Cardiac fibroblast (primary cell): ENCODE measurements at places on chromosomes 7 and 10.

DNA sequence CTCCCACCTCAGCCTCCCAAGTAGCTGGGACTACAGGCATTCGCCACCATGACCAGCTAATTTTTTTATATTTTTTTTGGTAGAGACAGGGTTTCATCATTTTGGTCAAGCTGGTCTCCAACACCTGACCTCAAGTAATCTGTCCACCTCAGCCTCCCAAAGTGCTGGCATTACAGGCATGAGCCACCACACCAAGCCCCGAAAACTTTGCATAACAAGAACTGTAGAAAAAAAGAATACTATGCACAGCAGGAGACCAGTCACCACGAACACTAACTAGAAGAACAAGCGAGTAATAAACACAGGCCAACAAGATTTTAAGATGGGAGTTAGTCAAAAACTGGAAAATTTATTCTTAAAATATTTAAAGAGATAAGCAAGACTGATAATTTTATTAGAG, 447.0 kb downstream of the ETV1 start:
- DNase-seq, result no peak

GRCh38 chr10:5776881-5777197, 36.4 kb downstream of the GDI2 start:
- peak; percentile 67 for DNase-seq

DNA sequence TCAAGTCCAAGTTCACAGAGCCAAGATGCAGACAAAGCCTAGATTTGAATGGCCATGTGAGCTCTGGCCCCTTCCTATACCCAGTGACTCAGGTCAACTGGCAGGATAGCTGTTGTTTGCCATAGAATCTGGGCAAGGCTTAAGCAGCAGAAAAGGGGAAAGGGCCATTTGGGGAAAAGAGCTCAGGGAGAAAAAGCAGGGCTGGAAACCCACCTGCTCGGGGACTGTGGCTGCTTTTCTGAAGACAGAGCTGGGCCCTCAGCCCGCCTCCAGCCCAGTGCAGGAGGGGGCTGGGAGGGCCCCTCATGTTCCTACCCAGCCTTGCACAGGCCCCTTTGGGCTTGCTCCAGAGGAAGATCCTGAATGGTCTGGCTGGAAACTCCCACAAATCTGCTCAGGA, 32.6 kb upstream of the HABP2 start:
- no peak for DNase-seq

- DNase-seq, result no peak
Observed at GRCh38 chr10:75189266-75190096, 21.1 kb upstream of the VDAC2 start.

DNA sequence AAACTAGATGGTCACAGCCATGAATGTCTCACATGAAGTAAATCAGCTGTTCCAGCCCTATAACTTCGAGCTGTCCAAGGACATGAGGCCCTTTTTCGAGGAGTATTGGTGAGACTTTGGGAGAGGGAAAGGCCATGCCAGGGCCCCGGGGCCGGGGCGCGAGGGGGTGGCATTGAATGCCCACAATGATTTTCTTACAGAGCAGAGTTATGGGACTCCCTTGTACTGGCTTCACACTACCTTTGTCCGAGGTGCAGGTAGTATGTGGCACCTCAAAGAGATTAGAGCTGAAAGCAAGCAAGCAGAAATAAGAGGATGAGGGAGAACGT, 407 bp downstream of the ELOVL3 start:
- no peak for DNase-seq

GRCh38 chr7:44433255-44434022, 57.0 kb downstream of the NUDCD3 start:
- no peak for DNase-seq

GRCh38 chr7:156544919-156545715, 95.5 kb upstream of the RNF32 start:
- DNase-seq, result no peak

GRCh38 chr7:24704311-24704710, 53.0 kb downstream of the GSDME start:
- DNase-seq, result no peak

- DNase-seq, result no peak
Observed at GRCh38 chr10:78543031-78543748, 509.5 kb downstream of the RPS24 start.

DNA sequence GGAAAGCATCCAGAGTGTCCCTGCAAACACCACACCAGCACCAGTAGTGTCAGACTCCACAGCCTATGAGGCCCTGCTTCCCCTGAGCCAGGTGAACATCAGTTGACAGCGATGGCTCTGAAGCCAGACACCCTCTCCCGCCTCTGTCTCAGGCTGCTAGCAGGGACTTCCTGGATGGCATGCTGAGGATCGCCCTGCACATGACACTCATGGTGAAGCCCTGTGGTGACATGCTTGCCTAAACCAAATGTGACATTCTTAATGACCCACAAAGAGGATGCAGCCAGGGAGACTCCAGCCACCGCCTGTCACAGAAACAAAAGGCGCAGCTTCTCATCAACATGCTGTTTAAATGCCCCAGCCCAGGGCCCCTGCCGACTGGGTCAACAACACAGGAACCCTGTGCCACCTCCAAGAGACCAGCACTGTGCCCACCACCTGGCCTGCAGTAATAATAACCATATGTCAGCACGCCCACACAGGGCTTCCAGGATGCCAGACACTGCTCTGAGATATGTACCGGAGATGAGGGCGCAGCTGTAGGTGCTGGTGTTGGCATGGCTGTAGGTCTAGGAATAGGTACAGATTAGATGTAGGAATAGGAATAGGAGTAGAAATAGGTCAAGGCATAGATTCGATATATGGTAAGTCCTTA, 81.3 kb downstream of the GRID1 start:
- DNase-seq, result no peak

DNA sequence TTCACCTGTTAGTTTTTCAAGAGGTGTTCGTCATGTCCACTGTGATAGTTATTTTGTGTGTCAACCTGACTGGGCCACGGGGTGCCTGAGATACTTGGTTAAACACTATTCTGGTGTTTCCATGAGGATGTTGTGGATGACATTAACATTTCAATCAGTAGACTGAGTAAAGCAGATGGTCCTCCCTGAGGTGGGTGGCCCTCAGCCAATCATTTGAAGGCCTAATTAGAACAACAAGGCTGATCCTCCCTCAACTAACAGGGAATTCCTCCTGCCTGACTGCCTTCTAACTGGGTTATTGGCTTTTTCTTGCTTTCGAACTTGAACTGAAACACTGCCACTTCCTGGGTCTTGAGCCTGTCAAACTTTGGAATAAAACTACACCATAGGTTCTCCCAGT, 75.8 kb downstream of the ENO4 start:
- no peak for DNase-seq

DNA sequence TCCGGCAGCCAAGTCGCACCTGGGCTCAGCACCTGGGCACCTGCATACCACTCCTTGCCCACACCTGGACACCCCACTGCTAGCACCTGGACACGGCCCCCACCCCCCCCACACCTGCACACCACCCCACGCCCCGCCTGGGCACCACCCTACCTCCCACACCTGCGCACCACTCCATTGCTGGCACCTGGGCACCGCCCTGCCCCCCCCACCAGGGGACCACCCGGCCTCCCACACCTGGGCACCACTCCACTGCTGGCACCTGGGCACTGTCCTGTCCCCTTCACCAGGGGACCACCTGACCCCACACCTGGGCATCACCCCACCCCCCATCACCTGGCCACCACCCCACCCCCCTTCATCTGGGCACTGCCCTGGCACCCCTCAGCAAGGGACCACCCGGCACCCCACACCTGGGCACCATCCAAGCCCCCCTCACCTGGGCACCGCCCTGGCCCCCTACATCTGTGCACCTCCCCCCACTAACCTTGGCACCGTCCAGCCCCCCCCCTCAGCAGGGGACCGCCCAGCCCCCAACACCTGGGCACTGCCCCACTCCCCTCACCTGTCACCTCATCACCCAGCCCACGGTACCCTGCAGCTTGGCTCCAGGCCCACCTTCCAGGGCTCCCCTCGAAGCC, 33.8 kb upstream of the RNF32 start:
- no peak for DNase-seq

- no peak for DNase-seq
Observed at GRCh38 chr7:143413123-143413522, 4.5 kb upstream of the EPHA1 start.

GRCh38 chr10:78139341-78139740, 105.7 kb downstream of the RPS24 start:
- no peak for DNase-seq

DNA sequence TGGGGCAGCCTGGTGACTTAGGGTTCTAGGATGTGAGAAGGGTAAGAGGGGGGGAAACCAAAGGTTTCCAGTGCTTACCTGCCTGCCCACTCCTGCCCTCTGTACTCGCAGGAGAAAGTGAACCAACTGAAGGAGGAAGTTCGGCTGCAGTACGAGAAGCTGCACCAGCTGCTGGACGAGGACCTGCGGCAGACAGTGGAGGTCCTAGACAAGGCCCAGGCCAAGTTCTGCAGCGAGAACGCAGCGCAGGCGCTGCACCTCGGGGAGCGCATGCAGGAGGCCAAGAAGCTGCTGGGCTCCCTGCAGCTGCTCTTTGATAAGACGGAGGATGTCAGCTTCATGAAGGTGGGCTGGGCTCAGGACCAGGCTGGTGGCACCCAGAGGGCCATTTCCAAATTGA, 10.7 kb downstream of the TRIM8 start:
- DNase-seq, result no peak

DNA sequence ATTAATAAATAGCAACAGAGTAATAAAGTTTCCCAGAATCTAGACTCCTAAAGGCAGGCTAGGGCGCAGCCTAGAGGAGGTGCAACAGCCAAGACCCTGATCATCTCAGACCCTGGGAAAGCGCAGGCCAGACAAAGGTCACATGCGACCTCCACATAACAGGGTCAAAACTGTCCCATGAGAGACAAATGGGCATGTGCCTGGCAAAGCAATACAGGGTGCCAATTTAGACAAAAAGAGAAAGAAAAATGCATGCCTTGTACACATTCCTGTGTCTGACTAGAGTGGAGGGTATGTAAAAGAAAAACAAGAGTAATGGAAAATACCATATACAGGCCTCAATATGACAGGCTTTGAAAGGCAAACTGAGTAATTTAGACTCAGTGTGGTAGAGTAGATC, 22.2 kb downstream of the MPP7 start:
- no peak for DNase-seq

DNA sequence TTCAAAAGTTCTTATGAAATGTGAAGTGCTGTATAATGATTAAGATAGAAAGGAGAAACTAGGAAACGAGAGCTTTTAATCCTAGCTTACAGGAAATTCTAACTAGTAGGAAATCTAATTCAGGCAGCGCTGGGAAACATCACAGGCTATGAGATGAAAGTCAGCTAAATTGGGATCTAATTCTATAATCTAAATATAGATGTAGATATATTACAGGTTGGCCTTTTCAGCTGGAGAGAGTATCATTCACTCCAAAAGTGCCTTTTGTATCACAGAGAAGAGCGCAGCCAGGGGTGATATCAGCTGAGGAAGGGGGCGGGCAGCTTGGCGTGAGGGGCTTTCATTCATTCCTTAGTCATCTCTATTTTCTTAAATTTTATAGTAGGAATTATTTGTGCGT, 157.0 kb downstream of the CUX1 start:
- no peak for DNase-seq

DNA sequence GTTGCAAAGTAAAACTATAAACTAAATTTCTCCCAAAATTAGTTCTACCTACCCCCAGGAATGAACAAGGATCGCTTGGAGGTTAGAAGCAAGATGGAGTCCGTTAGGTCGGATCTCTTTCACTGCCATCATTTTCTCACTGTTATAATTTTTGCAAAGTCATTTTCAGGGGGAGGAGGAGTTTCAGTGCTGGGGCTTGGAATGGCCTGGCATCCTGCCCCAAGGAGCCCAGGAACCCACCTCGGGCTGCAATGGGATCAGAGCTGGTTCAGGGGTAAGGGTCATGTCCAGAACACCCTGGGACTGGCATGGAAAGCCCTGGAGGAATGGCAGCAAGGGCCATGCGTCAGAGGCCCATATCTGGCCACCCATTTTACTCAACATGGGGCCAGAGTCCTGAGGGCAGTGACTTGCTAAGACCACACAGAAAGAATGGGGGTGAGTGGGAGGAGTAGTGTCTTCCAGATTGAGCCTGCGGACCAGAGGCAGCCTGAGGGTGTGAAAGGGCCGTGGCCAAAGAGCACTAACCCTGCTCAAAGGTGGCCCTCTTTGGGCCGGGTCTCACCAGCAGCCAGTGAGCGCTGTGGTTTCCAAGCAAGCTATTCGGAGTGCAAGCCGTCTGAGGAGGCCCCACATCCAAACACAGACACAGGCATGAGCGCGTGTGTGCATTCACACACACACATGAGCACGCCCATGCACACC, 31.8 kb downstream of the GPRIN2 start:
- DNase-seq, result peak; percentile 91

DNA sequence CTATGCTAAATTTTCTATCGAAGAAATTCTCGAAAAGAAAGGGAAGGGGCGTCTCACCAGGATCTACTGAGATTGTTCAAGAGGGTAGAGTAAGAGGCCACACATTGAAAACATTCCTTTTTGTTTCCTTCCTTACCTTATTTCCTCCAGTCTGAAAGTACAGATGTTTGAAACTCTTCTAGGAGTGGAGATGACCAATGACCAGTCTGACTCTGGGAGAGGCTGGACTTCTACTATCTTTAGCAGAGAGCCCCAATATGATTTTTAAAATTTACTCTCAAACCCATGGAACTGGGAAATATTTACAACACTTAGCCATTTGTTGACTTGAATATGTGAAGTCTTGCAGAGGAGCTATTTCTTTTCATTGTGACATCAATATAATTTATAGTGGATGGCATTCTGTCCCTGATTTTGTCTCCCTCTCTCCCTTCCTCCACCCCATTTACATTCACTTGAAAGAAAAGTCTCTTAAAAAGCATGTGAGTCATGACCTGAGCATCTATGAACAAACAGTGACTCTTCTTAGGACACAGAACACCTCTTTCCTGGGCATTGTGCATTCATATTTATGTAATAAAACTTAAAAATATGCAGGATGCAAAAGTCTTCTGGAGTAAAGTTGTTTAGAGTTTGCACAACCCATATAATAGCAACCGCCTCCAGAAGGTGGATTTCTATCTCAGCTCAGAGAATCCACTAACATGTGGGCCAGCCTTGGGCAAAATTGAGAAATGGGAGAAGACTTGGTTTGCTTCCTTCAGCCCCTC, 31.2 kb upstream of the BMPER start:
- peak; percentile 94 for DNase-seq

DNA sequence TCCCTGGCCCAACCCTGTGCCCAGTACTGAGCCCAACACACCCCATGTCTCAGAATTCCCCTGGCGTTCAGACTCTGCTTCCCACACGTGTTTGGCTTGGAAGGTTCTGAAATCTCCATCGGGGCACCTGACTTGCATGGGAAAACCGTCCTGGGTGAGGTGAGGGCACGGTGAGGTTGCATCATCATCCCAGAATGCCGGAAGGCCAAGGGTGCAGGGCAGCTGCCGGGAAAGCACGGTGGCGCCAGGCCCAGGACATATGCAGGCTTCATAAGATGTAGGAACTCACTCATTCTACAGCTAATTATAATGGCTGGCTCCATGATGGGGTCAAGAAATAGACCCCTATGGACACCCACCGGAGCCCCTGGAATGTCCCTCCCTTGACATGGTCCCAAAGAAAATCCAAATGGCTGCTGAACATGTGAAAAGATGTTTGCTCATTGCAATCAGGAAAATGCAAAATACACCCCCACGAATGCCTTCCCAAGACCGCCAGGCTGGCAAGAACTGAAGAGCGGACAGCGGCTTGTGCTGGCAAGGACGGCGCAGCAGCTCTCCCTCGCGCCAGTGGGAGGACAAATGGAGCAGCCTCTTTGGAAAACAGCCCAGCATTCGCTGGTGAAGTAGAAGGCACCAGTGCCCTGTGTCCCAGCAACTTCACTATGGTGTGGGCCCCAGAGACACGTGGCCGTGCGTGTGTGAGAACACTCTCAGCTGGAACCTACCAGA, 2.3 kb downstream of the KNDC1 start:
- no peak for DNase-seq

GRCh38 chr7:33964417-33965182, 59.3 kb downstream of the BMPER start:
- DNase-seq, result no peak
